ENCODE measurements at places on chromosomes 11 and 22.

DNA sequence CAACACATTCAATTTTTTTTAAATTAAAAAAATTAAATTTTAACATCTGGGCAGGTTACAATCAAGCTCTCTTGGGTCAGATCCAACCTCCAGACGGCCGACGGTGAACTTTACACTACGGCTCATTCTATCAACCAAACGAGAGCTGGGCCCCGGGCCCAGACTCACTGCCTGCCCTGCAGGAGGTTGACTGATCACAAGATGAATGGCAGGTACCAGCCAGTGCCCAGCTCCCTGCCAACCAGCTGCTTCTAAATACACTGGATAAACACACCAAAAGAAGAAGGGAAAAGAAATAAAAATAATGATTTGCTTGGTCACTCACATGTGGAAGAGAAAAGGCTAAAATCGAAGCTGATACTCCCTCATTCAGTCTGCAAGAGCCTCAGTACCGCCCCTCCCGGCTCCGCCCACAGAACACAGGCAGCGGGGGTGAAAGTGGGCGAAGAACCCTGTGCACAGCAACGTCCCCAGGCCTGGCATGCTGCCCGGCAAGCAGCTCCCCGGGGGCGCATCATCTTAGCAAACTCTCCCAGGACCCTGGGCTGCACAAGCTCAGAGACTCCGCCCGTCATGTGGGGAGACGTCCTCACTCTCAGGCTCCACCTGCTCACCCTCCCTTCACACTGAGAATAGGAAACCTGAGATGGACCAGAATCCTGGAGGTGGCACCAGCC is 303.4 kb downstream of the SHANK2 start:
- no peak for DNase-seq

DNA sequence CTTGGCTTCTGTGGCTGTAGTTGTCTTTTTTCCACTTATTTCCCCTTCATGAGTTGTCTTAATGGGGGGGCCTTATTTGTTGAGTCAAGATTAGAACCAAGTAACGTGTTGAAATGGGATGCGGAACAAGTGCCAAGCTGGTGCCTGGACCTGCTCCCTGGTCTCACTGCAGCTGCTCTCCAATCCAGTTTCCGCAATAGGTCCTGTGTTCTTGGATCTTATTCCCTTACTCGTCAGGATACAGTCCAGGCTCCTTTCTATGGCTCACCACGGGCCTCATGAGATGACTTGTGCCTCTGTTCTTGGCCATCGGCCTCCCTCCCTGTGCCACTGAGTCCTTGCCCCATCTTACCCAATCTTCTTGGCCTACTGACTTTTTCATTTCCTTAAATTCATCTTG is 159.6 kb upstream of the CADM1 start:
- DNase-seq: no peak

GRCh38 chr11:69472541-69473275 is 8.8 kb upstream of the LINC01488 start:
- DNase-seq: no peak

DNA sequence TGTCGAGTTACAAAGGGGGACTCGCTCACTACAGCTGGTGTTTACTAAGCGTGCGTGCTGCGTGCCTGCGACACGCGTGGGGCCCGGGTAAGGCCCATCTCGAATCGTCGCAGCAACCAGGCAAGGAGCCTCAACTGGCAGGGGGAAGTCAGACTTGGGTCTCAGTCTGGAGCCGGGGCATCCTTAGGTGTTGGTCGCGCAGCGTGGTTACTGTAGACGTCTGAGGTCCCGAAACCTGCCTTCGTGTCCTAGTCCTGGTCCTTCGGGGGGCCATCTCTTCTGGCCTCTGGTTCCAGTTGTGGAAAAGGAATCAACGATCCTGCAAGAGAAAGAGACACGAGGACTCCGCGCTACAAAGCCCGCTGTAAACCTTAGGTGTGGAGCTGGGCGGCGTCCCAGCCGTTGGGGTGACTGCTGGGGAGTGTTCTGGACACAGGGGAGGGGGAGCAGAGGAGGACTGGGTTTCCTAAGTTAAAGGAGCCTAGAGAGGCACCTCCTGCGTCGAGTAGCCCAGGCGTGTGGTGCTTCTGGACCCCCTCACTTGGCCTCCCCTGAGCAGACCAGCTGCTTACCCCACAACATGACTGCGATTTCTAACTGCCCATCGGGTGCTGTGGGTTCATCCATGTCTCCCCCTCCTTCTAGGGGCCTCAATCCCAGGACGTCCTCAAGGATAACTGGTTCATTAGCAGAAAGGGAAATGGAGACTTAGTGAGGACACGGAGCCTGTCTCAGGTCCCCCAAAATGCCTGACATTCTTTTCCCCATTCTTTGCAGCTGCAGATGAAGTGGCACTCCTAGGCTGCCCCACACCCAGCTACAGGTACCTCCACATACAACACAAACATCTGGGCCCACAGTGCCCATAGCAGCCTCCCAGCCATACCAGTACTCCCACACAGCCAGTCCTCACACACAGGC is 4.9 kb upstream of the WNT11 start:
- DNase-seq: no peak

GRCh38 chr11:108793138-108793537 is 128.3 kb downstream of the DDX10 start:
- DNase-seq: no peak

- DNase-seq: no peak
Observed at GRCh38 chr22:32811788-32812545, 10.5 kb downstream of the TIMP3 start.

DNA sequence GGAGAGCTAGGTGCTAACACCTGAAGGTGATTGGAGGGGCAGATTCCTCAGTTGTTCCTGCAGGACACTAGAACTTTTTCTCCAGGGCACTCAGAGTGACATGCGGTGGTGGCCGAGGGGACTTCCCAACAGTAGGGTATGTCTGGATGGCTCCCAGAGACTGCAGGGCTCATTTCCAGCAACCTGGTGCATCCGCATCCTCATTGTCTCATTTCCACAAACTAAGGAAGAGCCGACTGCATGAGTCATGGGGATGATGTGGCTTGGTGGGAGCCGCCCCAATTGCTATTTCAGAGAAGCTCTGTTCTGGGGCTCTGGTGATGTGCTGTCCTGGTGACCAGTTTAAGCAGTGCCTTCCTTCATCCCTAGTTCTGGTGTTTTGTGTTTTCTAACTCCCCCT is 2.8 kb upstream of the ROBO4 start:
- no peak for DNase-seq

- DNase-seq: no peak
Observed at GRCh38 chr11:107969219-107969618, 39.5 kb upstream of the CUL5 start.
